Central memory CD4-positive, alpha-beta T cell (primary cell): ENCODE measurements at places on chromosomes 3 and 15.

- DNase-seq, result no peak
Observed at GRCh38 chr3:57981483-57982087, 26.6 kb upstream of the FLNB start.

DNA sequence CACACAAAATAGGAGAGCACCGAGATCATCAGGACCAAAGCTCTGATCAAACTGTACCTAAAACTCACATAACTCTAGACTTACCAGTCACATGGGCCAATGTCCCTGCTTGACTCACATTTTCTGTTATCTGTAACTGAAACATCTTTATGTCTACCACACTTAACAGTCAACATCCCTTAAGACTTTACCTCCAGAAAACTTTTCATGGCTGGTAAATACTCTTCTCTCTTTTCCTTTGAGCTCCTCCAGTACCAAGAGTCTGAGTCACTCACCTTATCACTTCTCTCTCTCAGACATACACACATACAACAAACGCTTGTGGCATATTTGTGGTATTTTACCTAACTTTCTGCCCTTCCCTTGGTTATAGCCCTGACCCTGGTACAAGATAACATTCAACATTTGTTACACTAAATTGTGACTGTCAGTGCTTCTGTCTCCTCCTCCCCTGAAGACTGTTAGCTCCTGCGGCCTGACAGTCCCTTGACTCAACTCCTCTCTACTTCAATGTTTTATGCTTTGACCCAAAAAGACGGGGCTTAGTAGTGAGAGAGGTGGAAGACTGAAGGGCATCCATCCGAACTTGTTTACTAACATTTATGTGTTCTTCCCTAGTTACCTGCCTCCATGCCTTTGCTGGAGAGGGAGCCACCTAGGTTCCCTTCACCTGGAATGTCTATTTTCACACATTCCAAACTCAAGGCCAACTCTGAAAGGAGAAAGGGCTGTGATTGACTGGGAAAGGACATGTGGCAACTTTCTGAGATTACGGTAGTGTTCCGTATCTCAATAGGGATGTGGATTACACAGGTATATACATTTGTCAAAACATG is 3.7 kb upstream of the EFHB start:
- no peak for DNase-seq

GRCh38 chr15:66408254-66408653 is 21.5 kb downstream of the MAP2K1 start:
- no peak for DNase-seq

GRCh38 chr3:119800844-119801243 is 18.9 kb downstream of the NR1I2 start:
- DNase-seq, result no peak

DNA sequence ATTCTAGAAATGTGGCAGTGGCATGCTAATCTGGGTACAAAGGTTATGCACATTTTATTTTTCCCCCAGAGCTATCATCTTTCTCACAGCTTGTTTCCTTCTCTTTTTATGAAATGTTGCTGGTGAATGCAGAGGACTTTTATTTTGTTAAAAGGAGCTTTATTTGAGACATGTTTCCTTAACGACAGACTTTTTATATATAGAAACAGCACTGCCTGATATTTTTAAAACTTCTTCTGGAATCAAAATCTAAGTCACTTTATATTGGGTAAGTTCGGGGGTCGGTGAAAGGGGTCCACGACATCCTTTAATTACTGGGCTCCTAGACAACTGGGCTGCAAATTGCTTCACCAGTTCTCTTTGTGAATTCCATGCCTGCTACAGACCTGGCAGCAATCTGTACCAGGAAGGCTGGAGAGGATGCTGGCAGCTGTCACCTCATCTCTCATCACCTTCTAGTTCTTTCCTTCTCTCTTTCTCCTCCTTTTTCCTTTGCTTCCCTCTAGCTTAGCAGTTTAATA is 464.7 kb downstream of the PDCD6IP start:
- no peak for DNase-seq

GRCh38 chr3:114043205-114043604 is 13.1 kb downstream of the CCDC191 start:
- DNase-seq, result no peak

DNA sequence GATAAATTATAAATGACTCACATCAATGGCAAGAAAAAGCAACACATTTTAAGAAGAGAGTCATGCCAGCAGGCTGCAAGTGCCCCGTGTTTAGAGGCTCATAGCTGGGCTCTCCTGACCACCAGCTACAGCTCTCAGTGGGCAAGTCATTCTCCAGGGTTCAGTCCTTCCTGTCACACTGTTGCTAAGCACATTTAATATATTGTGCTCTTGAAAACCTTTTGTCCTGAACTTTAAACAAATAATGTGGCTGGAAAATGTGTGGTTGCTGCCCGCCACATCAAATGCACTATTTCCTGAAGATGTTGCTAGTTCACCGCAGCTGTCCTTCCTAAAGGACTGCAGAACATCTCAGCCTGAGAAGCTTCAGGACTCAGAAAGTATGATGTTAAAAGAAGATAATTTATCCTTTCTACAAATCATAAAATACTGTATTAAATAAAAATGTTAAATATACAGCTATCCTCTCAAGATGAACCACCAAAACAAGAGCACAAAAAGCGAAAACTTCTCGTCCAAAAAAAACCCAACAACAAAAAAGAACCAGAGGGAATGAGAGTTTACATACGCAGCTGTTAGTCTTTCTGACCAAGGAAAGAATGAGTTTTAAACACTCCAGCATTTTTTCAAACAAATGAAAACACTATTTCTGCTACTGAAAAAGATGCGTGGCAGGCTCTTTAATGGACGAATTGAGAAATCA is 951 bp downstream of the TARS3 start:
- peak; percentile 22 for DNase-seq
